Central memory CD4-positive, alpha-beta T cell (primary cell): ENCODE measurements at places on chromosomes 11 and 22.

DNA sequence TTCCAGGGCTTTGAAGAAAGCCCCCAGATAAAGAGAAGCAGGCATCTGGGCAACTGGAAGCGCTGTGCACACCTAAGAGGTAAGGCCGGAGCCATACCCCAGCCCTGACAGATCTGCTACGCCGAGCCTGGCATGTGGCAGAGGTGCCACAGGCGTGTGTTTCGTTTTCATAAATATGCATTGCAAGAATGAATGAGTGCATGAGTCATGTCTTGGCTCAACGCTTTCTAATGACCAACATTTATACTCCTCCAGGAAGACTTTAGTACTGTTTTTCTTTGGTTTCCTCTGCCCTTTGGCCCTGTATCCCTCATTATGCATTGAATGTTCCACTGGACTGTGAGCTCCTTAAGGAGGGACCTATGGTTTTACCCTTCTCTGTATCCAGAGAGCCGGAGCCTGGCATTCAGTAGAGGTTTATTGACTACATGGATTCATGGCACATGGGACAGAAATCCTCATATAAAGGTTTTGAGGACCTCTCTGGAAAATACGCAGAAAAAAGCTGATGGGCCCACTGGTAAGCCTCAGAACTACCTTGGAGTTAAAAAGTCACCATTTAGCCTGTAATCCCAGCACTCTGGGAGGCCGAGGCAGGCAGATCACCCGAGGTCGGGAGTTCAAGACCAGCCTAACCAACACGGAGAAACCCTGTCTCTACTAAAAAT is 38.9 kb upstream of the CSNK2A3 start:
- DNase-seq: no peak

DNA sequence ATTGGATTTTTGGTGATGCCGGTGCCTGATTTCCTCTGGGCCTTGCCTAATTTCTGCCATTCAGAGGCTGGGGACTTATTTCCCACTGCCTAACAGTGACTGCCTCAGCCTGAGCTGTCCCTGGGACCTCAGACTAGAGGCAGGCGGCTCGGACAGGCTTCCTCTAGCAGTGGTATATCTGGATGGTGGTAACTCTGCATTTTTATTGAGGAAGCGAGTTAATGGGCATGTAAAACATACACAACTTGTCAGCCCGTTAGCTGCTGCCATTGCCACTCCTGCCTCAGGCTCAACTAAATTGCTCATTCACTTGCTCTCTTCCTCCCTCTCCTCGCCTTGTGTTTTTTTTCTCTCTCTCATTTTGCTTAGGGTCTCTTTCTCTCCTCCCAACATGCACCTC is 561.6 kb downstream of the BUD13 start:
- no peak for DNase-seq

DNA sequence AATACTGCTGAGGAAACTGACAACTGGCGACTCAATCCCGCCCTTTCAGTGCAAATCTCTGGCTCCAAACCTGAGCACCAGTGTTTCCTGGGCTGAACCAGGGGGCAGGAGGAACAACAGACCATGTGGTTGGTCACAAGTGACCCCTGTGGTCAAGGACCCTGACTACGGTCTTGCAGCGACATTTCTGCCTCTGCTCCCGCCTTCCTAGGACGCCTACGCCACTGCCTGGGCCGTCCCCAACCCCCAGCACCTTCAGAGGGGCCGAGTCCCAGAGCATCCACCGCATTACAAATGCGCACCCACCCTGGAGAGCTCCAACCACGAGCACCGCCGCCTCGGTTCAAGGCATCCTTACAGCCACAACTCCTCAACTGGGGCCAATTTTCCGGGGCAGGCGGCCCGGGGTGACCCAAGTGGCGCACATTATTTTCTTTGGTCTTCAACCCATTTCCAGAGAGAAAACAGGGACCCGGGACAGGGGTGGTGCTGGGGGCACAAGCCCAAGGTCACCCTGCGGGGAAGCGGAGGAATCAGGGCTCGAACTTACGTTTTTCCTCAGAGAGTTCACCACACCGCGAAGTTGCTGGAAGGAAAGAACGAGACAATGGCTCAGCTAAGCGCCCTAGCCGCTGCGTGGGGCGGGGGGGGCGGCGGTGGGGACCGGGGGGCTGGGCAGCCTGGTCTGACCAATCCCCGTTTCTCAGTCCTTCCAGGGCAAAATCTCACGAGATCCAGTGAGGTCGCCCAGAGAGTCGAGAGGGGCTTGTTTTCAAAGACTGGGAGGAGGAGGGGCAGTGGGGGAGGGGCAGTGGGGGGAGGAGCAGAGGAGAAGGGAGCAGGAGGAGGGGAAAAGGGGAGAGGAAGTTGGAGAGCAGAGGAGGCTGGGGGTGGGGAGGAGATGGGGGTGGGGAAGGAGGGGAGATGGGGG is 1.8 kb downstream of the PRAME start:
- no peak for DNase-seq

DNA sequence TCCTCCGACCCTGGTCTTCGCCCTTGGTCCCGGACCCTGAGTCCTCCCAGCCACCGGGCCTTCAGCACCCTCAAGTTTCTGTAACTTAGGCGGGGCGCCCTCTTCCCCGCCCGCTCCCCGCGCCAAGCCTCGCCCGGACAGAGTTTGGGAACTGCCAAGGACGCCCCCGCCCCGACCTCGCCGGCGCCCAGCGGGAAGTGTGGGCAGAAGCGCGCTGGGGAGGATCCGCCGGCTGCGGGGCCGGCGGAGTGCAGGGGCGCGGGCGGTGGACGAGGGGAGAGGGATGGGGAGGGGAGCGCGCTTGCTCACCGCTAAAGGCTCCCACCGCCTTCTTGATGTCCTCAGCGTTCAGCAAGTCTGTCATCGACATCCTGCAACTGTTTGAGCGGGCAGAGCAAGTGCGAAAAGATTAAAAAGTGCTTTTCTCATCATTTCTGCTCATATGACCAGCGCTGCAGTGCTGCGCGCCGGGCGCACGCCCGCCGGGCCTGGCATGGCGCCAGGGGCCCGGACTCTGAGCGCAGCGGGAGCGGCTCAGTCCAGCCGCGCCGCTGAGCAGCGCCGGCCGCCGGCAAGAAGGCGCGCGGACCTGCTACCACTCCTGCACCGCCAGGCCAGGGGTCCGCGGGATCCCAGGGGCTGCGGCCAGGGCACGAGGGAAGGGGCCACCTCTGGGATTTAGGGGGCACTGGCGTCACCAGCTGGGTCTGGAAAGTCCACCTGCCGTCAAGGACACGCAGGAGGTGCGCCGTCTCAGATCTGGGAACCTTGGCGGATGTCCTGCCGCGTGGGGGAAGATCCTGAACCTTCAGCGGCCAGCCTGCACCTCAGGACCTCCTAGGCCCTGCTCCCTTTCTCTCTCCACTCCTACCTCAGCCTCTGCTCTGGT is at the start of gene PVALB:
TSS of gene PVALB (minus strand) at position 400 of the 889 bp plus-strand sequence. CDS start at position 370, 30 bp downstream.
- no peak for DNase-seq

- no peak for DNase-seq
Measured at GRCh38 chr11:9887472-9887871, 223.6 kb downstream of the SWAP70 start.

DNA sequence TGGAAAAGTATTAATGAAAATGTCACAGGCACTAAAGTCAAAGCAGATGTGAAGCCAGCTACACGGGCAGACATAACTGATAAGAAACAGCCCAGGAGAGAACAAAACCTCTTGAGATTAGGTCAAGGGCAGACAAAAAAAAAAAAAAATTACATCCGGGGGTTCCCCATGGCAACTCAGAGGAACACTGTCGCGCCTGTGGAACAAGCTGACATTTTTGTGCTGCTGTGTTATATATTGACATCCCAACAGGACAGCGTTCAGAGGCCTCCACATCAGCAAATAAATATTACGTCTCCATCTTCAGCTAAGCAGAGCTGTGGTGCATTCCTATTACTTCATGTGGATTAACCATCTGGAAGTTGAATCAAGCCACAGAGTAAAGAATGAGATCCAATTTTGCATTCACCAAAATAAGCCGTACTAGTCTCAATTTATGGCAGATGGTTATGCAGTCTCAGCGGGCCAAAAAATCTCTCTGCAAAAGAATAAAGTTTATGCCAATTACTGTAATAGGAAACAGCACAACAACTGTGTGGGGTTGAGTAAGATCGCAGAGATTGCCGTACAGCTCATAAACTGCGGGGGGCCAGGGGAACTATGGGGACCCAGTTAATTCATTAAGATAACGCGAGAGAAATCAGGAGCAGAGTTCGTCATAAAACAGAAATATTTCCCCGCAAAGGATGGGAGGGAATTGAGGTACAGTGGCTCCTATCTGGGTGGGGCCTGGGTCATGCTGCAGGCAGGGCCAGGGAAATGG is 41.3 kb upstream of the MN1 start:
- DNase-seq: no peak

DNA sequence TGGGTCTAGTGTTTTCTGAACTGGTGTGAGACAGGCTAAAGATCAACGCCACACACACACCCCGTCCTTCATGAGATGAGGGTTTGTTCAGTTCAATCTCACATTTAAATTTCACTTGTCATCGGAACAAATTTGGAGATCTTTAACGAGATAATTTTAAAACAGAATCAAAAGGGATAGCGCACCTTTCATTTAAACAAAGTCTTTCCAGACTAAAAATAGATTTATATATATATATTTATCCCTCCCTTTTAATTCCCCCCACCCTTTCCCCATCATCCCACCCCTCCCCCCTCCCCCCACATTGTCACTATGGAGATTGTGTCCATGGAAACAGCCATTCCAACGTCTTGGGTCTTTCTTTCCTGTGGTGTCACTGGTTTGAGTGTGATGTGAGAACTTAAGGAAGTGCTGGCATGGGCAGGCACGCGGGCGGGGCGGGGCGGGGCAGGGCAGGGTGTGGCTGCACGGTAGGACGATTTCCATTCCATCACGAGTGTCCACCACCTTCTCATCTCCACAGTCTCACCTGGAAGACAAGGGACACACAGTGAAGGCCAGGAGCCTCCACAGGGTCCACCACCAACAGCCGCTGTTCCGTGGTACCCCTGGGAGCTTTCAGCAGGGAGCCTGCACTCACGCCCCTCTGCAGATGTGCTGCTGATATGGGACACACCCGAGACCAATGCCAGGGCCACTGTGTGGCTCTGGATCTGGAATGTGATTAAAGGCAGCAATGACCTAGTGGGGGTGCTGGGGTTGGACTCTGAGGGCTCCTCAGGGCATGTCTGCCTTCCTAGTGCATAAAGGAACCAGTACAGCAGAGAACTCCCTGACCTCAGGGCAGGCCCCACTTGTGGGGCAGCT is 30.5 kb upstream of the CYP2D6 start:
- DNase-seq: no peak

GRCh38 chr11:119624102-119624615 is 104.8 kb downstream of the NECTIN1 start:
- DNase-seq: no peak

DNA sequence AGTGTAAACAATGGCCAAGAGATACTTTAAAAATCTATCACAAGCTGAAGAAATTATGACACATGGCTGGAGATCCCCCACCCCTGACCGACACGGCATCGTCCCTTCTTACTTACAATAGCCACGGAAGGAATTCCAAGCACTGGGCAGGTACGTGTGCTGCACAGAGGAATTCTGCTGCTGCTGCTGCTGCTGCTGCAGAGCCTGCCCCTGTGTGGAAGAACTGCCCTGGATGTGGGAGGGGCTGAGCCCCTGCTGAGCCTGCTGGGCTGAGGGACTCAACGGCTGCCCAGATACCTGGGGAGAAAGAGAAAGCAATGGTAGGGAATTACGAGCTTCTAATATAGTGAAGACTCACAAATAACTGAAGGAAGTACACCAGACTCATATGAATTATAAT is 15.0 kb upstream of the NFRKB start:
- no peak for DNase-seq

DNA sequence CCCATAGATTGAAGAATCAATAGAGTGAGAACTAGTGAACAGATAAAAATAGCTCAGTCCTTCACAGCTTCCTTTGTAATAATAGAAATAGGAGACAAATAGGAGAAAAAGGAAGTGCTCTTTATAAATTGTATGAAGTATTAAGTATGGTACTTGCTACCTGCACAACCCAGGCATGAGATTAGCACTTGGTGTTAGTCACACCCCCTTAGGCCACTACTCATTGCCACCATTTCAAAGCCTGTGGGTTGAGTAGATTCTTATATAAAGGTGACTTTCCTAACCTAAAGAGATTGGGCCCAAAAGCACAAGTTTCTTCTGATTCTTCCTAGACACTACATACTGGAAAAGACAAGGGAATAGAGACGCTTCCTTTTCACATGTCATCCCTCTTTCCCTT is 37.7 kb upstream of the ADORA2A start:
- DNase-seq: no peak

DNA sequence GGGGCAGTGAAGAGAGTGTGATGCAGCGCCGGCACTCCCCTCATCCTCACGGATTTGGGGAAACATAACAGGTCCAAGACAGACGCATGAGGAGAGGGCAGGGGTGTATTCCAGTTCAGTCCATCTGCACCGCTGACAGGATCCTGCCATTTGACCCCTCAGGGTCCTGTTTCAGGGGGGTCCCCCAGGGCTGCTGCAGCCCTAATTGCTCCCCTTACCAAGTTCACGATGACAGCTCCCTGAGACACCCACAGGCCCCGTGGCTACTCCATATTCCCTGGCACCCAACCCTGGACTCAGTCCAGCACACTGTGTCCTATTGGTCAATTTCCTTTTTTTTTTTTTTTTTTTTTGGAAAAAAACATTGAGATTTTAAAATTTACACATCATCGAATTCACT is 41.5 kb downstream of the SHANK2 start:
- no peak for DNase-seq
